ENCODE measurements at places on chromosomes 6 and 20. TPM values are rescaled to one million over a fixed set of nuclear protein-coding genes. Genes with fewer than 3 reads are reported as not detected.

GRCh38 chr20:58224097-58224496 lies 4.4 kb downstream of the ANKRD60 start:
- DNase-seq, result no peak

DNA sequence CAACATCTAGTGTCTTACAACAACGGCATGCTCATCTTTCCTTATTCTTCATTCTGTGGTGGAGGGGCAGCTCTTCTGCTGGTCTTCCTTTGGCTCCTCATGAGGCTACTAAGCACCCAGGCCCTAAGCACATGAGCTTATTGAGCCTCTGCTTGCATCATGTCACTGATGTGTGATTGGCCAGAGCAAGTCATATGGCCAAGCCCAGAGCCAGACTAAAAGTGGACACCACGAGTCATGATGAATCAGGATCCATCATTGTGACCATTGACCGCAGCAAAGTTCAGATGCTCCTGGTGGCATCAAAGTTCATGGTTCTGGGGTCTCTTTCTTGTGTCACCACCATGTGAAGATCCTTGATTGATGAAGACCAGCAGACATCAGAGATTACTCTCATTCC lies 192.0 kb upstream of the FOXA2 start:
- no peak for DNase-seq

GRCh38 chr6:8860671-8861070 lies 425.3 kb upstream of the SLC35B3 start:
- DNase-seq, result no peak

DNA sequence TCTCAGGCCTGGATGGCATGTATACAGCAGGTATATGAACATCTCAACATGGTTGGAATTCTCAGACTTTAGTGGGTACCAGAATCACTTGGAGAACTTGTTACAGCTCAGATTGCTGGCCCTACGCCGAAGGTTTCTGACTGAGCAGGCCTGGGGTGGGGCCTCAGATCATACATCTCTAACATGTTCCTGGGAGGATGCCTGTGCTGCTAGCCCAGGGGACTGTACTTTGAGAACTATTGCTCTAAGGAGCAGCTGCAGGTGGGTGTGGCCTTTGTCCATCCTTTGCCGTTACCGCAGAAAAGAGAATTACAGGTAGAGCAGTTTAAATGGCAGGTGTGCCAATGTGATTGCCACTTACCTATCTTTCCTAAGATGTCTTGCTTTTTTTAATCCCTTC lies 310.5 kb upstream of the JAG1 start:
- DNase-seq, result no peak

Gene NKX2-4
- not detected for total RNA-seq

DNA sequence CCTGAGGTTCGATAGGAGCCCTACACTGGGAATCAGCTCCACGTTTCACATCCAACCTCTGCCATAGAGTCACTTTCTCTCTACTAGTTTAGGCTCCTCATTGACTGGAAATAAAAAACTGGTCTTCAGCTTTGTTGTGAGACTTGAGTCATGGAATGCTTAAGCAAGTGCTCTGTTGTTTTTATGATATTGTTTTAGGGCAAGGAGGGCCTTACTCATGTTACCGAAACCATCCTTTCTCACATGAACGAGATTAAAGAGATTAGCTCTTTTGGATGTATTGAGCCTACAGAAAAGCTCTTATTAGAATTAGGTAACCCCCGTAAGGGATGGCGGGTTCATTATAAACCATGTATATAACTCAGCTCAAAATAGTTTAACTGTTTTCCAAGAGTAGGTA lies 6.9 kb upstream of the MOCS1 start:
- DNase-seq, result no peak

Gene PRSS16
- 0.11 TPM for total RNA-seq

DNA sequence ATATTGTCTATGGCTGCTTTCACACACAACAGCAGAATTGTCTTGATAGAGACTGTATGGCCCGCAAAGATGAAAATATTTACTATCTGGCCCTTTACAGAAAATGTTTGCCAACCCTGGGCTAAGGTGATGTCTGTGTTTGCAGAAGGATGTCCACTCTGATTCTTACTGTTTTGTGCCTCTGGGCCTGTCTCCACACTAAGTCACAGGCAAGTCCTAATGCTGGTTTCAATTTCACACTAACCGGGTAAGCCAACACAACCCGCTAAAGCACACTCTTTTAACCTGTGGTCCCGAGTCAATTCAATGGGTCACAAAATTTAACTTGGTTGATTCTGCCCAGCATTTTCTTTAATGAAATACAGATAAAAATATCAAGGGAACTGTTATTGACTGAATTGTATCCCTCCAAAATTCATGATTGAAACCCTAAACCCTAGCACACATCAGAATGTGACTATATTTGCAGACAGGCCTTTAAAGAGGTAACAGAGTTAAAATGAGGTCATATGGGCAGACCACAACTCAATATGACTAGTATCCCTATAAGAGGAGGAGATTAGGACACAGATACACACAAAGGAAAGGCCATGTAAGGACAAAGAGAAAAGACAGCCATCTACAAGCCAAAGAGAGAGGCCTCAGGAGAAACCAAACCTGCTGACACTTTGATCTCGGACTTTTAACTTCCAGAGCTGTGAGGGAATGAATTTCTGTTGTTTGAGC lies 78.4 kb downstream of the FYN start:
- no peak for DNase-seq

DNA sequence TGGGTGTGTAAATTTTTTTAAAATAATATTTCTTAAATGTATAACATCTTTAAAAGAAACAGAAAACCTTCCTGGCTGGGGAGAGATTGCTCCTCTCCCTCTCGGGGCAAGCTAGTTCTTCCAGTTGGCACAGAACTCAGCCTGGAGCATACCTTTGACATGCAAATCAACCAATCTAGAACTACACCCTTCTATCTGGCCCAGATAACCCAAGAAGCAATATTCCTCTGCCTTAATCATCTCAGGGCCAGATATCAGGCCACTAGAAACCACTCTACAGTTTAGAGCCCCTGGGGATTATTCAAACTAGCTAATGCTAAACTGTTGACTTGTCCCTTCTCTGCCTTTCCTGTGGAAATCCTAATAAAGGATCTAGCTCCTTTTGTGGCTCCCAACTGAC lies 33.9 kb downstream of the CYP39A1 start:
- no peak for DNase-seq

- no peak for DNase-seq
Observed at GRCh38 chr20:54573838-54574237, 98.4 kb downstream of the DOK5 start.

- no peak for DNase-seq
Observed at GRCh38 chr20:46021361-46022359, 7.4 kb upstream of the SLC12A5 start.

Gene HLA-DRA
- total RNA-seq, result 40.9 TPM

GRCh38 chr6:125154761-125155135 lies 1.2 kb downstream of the TPD52L1 start:
- no peak for DNase-seq

Gene MLN
- total RNA-seq, result not detected

Gene CENPQ
- total RNA-seq, result 14.1 TPM

DNA sequence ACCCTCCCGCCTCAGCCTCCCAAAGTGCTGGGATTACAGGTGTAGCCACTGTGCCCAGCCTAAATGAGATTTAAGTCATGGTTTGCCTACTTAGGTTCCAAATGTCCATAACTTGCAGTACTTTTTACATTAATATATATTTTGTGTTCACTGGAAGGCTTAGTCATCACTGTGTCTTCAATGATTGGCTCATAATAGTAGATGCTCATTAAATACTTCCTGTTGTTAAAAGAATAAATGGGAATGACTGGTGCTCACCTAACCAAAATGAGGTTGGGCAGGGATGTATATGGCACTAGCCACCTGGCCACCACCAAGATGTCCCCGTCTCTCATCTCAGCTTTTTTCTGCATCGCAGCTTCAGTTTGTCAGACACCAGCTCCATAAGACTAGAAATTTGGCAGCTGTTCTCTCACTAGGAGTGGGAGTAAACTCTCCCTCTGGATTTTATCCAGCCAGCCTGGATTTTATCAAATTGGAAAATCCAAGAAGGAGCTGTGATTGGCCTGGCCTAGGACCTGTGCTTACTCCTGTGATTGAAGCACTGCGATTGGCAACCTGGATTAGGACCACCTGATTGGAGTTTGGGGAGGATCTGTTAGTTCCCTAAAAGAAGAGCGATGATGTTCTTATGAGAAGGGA lies 1.1 kb upstream of the GLO1 start:
- no peak for DNase-seq

- no peak for DNase-seq
Observed at GRCh38 chr6:165013701-165014100, 295.7 kb downstream of the C6orf118 start.

- DNase-seq, result no peak
Observed at GRCh38 chr6:85672050-85672449, 29.4 kb upstream of the SYNCRIP start.

GRCh38 chr6:34953061-34954025 lies 64.3 kb downstream of the ANKS1A start:
- no peak for DNase-seq

- DNase-seq, result no peak
Observed at GRCh38 chr6:15739353-15739752, 76.5 kb upstream of the DTNBP1 start.

- DNase-seq, result no peak
Observed at GRCh38 chr6:37974943-37975342, 155.4 kb downstream of the ZFAND3 start.

Gene SEMG1
- total RNA-seq, result not detected

Gene SUN5
- not detected for total RNA-seq

Measured in spinal cord (tissue), 10 donors.